Prostate gland (tissue), 2 donors: ENCODE measurements at places on chromosomes 6 and 20. TPM values are rescaled to one million over a fixed set of nuclear protein-coding genes. Genes with fewer than 3 reads are reported as not detected.

Gene RAET1L
- total RNA-seq, result not detected

Gene COL9A3
- 6.5 TPM for total RNA-seq

Gene BPIFB1
- 2.1 TPM for total RNA-seq

Gene KIF25
- 0.82 TPM for total RNA-seq

Gene RNF114
- total RNA-seq, result 239 TPM

DNA sequence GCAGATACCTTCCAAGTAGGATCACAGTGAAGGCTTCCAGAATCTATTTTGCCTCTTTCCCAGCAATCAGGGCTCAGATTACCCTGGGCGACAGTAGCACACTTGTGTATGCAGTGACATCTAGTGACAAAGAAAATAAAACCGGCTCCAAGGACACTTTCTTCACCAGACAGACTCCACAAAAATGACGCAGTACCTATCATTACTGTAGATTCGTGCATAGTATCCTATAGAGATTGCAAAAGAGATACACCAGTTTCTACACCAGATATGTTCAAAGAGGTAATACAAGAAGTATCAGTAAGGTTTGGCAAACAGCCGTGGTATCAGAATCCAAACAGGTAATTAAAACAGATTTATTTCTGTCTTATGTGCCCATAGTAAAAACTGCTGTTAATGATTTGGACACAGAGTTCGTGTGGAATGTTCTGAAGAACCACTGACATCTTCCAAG, 600.4 kb upstream of the JAG1 start:
- peak; percentile 54 for DNase-seq

GRCh38 chr6:83092756-83093399, 25.4 kb downstream of the DOP1A start:
- no peak for DNase-seq

GRCh38 chr6:133951881-133952814, 876 bp upstream of the TBPL1 start:
- DNase-seq, result peak; percentile 59

- peak; percentile 30 for DNase-seq
Measured at GRCh38 chr20:24629668-24630067, 160.2 kb downstream of the SYNDIG1 start.

DNA sequence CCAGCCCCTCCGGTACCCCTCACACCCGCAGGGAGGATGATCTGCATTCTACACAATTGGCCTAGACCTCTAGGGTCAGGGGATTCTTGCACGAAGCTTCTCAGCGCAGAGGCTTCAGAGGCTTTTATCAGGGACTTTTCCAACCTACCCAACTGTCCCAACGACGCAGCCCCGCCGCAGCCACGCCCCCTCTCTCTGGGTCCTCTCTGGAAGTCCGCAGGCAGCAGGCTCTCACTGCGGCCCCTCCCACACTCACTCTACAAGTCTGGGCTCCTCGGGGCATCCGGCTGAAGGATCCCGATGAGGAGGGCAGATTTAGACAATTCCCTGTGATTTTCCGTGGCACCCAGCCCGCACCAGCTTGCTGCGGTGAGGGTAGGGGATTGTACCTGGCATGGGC, 227.7 kb upstream of the RNF24 start:
- no peak for DNase-seq

DNA sequence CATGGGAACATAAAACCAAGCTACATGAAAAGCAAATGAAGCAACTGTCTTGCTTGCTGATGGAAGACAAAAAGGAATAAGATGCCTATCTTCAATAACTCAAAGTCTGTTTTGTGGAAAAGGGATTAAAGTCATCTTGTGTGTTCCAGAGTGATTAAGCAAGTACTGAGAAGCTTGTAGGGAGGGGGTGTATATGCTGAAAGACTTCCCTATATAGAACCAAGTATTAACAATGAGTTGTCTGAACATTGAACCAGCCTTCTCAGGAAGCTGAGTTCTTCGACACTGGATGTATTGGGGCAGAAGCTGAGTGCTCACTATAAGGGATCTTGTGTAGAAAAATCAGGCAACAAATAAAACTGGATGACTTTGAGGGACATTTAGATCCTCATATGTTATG, 451.8 kb downstream of the CD83 start:
- no peak for DNase-seq

DNA sequence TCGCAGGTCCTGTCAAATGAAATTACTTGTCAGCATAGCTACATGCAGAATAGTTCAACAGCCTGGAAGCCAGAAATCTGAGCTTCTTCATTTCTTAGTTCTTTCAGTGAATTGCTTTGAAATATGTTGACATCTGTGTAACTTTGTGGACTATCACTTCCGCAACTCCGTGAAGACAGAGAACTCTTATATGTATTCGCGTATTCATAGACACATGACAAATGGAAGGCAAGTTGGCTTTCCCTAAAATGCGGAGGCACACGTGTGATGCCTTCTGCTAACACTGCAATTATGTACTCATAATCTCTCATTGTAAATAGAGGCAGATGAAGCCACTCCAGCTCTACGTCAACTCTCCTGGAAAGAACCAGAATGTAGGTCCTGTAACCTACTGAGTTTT, 701.5 kb downstream of the PRKN start:
- no peak for DNase-seq

GRCh38 chr6:30568245-30568644, 3.0 kb upstream of the ABCF1 start:
- no peak for DNase-seq

DNA sequence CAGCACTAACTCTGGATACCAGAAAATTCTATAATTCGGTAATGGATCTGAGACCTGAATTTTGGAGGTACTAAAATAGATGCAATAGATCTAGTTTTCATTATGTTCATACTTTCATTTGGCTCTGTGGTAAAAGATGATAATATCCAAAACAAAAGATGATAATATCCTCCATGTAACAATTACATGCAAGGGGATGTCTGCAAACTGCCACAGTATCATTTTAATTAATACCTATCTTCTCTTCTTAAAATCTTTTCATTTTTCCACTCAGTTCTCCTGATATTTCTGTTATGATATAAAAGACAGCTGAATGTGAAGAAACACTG, 15.6 kb downstream of the BTN2A1 start:
- no peak for DNase-seq

GRCh38 chr6:150139533-150139932, 3.3 kb upstream of the PPP1R14C start:
- DNase-seq, result no peak

DNA sequence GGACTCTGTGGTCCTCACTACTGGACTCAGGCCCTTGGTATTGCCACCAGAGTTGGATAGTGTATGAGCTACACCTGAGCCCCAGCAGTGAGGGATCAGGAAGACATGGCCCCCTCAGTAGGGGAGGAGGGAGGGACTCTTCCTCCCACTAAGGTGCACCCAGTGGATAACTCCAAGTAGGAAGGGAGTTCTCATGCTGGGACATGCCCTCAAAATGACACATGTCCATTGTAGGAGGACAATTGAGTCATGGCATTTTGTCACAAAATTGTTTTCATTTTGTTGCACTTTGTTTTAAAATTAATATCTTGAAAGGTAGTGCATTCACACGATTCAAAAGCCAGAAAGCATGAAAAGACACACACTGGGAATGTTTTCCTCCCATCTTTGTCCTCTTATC, 127.2 kb downstream of the FOXO3 start:
- no peak for DNase-seq
